Mesothelial cell of epicardium (in vitro differentiated cells): ENCODE measurements at places on chromosomes 2 and 18. TPM values are rescaled to one million over a fixed set of nuclear protein-coding genes. Genes with fewer than 3 reads are reported as not detected.

The SCN9A gene
- total RNA-seq: 1.5 to 2.5 TPM (median 1.7 TPM) in 3 replicates

DNA sequence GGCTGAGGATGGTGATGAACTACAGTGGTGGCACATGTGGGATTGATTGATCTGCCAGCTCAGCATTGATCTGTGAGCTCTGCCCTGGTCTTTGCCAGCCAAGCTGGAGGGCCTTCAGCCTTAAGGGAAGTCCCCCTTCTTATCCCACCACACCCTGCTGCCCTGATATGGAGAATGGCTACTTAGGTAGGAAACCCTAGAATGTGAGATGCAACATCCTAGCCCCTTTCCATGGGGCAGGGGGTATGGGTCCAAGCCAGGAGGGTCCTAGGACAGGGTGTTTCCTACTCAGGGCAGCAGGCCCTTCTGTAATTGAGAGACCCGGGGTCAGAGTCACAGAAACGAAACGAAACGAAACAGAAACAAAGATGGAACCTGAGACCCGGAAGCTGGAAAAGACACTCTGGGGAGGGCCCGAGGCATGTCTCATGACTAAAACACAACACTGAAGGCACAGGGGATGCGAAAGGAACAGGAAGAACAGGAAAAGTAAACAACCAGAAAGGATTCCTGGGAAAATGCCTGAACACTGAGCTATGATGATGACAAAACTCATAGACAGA lies 16.9 kb upstream of the SULT1C2 start:
- DNase-seq: no peak

GRCh38 chr2:79219383-79219988 lies 59.9 kb upstream of the REG3A start:
- no peak for DNase-seq

DNA sequence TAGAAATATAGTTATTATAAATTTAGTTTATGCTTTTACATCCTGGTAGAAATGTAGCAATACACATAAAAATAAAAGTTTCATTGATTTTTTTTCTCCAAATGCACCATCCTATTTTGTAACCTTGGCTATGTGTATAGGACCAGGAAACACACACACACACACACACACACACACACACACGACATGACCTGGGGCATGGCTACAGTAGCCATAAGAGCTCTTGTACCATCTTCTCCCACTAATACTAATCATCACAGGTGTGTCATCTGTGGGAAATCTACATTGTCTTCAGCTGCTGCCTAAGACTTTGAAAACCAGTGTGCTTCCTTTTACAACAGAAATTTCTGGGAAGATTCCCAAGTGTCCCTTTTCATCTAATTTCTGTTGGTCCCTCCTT lies 144.3 kb downstream of the MCFD2 start:
- DNase-seq: no peak

- no peak for DNase-seq
These were observed 29.0 kb downstream of the TNFRSF11A start for GRCh38 chr18:62354151-62354550.

- no peak for DNase-seq
These were observed 522.1 kb upstream of the RAB6C start for GRCh38 chr2:129457277-129457818.

GRCh38 chr18:45197526-45197970 lies 417.7 kb upstream of the SLC14A2 start:
- no peak for DNase-seq

GRCh38 chr2:30636311-30636710 lies 170.9 kb downstream of the CAPN13 start:
- DNase-seq: no peak
